Activated CD4-positive, alpha-beta T cell treated with anti-CD3 and anti-CD28 coated beads for 4 hours (primary cell): ENCODE measurements at places on chromosomes 6 and 20.
A peak's percentile ranks its signal among the peaks of the same experiment; 100 is the strongest.

DNA sequence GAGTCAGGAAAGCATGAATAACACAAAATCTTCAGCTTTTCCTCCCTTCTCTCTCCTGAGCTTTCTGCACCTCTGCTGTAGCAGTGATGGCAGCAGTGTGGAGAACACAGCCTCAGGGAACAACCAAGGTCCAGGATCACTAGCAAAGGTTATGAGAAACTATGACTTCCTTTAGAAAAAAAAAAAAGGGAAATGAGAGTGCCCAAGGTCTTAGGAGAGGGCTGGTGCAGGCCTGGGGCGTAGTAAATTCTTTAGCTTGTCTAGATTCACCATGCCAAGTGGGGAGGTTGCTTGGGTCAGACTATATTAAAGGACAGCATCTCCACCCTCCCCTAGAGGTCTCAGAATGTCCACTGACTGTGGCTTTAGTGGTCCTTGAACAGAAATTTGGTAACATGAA, 40.4 kb upstream of the POLR1H start:
- DNase-seq = no peak

DNA sequence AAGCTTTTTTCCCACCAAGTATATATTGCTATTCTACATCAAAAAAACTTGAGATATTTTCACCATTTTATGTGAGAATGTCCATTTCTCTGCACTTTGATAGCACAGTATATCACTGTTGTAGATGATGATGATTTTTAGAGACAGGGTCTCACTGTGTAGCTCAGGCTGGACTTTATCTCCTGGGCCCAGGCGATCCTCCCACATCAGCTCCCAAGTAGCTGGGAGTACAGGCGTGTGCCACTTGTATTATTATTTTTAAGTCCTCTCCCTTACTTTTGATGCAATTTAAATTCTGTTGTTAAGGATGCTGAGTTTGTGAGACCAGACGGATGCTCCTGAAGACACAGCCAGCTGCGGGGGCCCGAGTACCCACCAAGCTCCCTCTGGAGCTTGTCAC, 326.8 kb downstream of the QKI start:
- no peak for DNase-seq

GRCh38 chr20:48684501-48685041, 143.2 kb downstream of the PREX1 start:
- DNase-seq = no peak

GRCh38 chr6:110446405-110446804, 30.0 kb downstream of the SLC22A16 start:
- DNase-seq = no peak

DNA sequence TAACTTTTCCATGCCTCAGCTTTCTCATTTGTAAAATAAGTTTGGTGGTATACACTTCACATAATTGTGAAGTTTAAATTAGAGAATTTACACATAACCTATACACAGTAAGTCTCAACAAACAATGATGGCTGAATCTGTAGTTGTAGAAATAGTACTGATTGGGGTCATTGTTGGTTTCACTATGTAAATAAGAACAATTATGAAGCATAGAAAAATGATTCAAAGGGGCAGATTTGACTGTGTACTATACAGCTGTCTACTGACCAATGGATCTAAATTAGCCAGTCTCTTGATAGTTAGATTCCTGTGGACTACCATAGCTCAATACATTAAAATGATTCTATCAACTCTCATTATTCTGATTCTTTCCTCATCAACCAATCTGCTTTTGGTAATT, 181.1 kb upstream of the STXBP5 start:
- DNase-seq = no peak

DNA sequence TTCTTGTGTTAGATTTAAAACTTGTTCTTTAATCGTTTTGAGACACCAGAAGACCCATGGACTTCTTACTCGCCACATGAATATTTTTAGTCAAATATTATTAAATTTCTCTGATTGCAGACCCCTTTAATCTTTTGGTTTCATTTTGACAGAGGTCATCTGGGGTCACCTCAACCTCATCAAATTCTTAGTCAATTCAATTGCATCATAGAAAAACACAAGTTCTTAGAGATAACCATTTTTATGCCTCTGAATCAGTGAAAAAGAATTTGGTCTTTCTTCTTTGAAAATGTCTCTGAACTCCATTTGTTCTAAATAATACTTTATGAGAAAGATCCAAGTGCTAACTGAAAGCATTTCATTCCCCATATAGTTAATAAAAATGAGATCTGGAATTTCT, 55.2 kb upstream of the CBLN4 start:
- DNase-seq = no peak

DNA sequence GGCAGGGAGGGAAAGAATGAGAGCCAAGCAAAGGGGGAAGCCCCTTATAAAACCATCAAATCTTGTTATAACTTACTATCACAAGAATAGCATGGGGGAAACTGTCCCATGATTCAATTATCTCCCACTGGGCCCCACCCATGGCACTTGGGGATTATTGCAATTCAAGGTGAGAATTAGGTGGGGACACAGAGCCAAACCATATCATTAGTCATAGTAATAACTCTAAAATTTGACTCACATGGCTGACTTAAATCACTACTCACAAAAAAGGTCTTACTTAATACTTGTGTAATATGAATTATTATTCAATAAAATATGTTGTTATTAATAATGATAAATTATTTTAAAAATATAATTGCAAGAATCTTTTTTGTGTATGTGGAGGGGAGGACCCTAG, 178.1 kb upstream of the TCF21 start:
- DNase-seq = no peak

- DNase-seq = no peak
Measured at GRCh38 chr6:42335896-42336295, 115.8 kb downstream of the TRERF1 start.

DNA sequence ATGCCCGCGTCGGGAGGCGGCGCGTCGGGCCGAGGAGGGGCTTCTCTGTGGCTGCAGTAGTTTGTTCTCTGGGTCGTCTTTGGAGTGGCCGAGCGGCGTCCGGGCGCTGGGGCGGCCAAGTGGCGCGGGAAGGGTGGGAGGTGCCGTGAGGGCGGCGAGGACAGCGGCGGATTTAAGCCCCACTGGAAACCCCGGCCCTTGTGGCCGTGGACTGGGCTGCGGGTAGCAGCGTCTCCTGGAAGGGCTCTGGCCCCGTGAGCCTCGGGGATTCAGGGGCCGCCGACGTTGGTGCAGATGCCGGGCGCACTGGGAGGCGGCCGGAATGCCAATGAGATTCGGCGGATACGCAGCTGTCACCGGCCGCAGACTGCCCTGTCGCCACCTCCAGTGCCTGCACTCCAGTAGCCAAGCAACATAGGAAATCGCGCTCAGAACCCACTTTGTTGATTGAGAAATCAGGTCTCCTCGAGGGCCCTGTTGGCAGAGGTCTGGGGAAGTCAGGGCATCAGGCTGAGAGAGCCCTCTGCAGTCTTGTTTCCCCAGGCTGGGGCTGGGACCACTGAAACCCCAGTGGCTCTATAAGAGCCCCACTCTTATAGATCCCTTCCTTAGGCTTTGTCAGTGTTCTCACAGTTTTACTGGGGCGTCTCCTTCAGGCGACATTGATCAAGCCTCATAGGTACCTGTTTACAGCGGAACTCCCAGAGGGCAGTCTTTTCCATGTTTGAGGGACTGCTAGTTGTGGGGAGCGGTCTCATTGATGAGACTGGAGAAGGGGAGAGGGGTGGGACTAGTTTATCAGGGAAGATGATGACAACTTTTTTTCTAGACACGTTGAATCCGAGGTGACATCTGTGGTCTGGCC, 642 bp downstream of the GZF1 start:
- no peak for DNase-seq

- no peak for DNase-seq
Measured at GRCh38 chr6:114375541-114376192, 32.8 kb upstream of the HS3ST5 start.

DNA sequence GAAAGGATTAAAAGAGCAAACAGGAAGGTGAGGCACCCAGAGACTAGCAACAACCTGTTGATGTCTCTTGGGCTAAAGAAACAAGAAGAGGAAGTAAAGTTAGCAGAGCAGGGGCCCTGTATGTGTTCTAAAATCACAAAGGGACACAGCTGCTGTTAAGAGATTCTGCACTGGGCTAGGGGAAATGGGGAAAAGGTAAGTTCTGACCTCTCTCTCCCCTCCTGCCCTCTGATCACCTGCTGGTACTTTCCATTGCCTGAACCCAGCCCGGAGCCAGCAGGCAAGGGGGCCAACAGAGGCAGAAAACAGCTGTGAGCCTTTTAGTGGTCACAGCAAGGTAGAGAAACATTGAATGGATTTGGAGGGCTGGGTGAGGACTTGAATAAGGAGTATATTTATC, 13.5 kb upstream of the CNR1 start:
- DNase-seq = no peak

DNA sequence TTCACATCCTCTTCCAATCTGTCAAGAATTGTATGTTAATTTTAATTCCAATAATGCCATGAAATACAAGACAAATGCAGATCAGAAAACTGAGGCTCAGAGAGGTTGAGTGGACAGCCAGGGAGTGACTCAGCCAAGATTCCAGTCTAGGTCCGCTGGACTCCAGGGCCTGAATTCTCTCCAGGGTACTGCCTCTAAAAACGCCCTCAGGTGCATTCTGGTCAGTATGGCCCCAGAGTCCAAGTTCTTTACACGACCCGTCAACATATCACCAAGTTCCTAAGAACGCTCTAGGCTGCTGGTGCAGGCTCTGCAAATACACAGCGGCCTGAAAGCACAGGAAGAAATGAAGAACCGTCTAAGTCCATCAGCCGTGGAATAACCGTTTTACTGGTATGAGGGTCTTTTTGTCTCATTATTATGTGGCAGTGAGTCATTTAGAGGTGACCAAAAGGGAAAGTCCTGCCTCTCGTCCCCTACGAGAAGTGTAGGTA, 709 bp upstream of the ASXL1 start:
- DNase-seq = no peak

DNA sequence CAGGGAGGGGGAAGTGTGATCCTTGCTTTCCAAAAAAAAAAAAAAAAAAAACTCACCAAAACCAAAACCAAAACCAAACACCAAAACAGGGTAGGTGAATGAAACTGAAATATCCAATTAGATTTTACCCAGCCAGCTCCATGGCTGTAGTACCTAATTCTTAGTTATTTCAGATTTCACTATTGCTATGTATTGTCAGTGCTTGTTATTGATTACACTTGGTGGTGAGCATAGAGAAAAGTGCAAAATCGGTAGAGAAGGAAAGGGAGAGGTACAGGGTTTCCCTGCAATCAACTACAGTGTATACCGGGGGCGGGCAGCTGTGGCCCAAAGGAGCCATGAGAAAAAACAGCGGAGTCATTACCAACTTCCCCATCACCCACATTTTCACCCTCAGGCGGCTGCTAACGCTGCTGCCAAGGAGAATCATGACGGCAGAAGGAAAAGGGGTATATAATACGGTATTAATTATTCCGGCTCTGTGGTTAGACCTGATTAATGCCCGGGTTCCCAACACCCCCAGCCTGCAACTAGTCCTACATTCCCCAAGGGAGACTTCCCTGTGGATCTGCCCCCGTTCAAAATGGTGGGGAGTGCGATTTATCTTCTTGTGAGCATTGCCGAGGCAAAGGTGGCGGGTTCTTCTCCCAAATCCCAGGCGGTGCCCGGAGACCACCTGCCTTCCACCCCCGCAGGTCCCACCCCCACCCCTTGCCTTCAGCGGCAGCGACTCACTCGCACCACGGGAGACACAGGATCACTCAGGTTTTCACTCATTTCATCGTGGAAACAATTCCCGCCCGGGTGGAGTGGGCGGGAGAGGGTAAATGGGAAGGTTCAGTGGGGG, at the start of gene C6orf62:
Gene C6orf62, minus strand, starts transcription at position 30 of the 847 bp plus-strand sequence. CDS start 486 bp downstream, outside the sequence.
- peak; percentile 45 for DNase-seq

DNA sequence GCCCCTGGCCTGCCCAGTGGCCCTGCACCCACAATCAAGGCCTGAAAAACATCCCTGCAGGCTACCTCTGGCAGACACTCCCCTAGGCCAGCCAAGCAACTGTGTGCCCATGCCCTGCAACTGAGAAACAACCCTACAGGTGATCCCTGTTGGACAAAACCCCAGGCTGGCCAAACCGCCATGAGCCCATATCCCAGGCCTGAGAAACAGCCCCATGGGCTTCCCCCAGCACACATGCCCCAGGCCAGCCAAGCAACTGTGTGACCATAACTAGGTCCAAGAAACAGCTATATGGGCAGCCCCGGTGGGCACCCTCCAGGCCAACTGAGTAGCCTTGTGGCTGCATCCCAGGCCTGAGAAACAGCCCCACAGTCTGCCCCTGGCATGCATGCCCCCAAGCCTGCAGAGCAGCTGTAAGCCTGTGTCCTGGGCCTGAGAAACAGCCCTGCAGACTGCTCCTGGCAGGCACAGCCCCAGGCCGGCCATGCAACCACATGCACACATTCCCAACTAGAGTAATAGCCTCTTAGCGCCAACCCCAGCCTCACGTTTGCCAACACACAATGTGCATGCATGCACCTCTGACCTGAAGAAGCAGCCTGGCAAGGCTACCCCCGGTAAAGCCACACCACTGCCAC, 41.0 kb upstream of the SRSF6 start:
- DNase-seq = no peak

GRCh38 chr6:7086488-7086887, 21.3 kb upstream of the RREB1 start:
- DNase-seq = peak; percentile 38

- DNase-seq = no peak
Measured at GRCh38 chr20:18496042-18496441, 983 bp downstream of the RBBP9 start.
